Breast epithelium (tissue), 4 donors: ENCODE measurements at places on chromosomes 12 and 14. TPM values are rescaled to one million over a fixed set of nuclear protein-coding genes. Genes with fewer than 3 reads are reported as not detected.

Gene RILPL2
- 9.1 TPM for total RNA-seq

Gene IL22
- not detected for total RNA-seq

Gene SSTR1
- total RNA-seq = 0.29 TPM

Gene LHX5
- total RNA-seq = not detected

Gene SLC35F4
- total RNA-seq = not detected

Gene MLF2
- total RNA-seq = 168 TPM

Gene SLCO1A2
- total RNA-seq = 0.33 TPM

Gene PTPRQ
- 0.66 TPM for total RNA-seq

Gene CACNA2D4
- total RNA-seq = 3.3 TPM

DNA sequence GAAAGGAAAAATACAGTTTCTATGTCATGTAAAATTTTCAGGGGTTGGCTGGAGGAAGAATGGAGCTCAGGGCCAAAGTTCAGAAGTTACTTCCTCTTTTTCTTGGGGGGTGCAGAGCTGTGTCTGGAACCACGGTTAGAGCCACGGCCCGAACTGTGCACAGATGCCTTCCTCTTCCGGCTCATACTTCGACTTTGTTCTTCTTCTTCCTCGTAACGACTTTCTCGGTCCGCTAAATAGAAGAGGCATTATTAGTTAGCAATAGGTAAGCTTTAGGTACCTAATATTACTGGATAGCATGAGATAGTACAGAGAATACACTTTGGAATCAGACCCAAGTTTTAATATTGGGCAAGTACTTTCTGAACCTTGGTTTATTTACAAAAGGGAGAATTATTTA, 31.2 kb downstream of the SUPT16H start:
- no peak for DNase-seq

DNA sequence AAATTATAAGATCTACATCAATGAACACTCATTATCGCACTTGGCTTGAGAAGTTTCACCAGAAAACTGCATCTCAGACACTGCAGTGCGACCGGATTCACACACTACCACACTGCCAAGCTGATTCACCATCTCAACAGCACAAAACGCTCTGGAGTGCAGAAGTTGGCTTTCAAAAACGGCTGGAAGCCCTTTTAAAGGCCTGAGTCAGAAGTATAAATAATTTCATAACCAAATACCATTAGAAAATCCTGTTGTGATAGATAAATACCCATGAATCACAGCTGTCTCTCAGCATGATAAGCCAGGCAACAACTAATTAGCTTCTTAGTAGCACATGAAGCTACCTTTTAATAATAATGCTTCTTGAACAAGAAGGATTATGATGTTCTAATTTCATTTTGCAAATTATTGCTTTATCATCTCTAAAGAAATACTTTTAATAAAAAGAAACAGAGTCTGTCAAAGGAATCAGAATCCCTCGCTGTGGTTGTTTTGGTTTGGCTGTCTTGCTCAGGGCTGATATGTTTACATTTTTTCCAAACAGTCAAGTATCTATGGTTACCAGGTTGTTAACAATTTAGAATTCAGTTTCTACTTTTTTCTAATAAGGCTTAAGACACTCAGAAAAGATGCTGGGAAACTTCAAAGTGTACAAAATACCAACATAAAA, 51.2 kb downstream of the SLC2A13 start:
- no peak for DNase-seq

DNA sequence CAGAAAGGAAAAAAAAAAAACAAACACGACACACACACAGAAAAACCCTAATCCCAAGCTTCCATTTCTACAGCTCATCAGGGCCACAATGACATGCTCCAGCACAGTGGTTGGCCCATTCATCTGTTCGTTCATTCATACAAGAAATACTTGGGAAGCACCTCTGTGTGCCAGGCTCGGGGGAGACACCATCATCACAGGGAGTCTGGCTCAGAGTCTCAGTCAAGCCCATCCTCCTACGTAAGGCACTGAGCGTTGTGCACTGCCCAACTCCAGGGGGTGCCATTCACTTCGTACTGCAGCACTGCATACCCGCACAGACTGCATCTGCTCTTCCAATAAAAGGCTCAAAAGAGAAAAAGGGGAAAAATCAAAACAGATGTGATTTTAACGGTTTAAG, 15.3 kb downstream of the VPS37B start:
- DNase-seq = no peak

- no peak for DNase-seq
Measured at GRCh38 chr14:105482486-105483110, 4.1 kb upstream of the CRIP1 start.

DNA sequence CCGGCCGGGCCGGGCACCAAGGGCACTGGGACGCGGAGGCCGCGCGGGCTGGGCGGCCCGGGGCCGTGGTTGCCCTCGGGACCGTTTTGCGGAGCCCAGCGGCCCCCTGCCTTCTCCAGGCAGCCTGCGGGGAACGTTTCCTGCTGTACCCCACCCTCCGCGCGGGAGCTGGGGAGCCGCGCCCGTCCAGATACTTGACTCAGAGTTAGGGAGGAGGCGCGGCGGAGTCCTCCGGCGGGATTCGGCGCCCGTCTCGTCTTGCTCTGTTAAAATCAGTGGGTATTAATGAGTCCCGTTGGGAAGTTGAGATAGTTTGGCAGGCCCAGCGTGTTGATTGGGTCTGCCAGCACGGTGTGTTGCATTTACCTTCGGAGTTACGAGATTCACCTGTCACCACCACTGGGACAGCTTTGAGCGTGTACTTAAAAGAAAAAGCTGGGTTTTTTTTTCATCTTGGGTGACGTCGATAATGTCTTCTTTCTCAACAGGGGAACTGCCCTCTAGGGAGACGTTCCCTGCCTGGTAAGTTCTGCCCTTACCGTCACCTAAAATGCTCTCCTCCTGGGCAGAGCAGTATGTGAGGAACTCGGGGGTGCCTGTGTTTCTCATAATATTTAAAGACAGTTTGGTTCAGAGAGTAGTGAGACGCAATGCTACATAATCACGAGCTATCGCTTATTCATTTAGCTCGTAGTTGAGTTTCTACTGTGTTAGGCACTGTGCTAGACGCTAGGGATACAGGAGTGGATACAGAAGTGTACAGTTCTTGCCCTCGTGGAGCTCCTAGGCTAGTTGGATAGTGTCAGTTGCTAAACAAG, 596 bp downstream of the DLST start:
- no peak for DNase-seq

GRCh38 chr14:102729825-102730224, 47.4 kb upstream of the TRAF3 start:
- no peak for DNase-seq

- DNase-seq = no peak
Measured at GRCh38 chr12:69908203-69908602, 83.2 kb downstream of the MYRFL start.

- no peak for DNase-seq
Measured at GRCh38 chr14:52269982-52270381, 2.5 kb downstream of the PTGDR start.

DNA sequence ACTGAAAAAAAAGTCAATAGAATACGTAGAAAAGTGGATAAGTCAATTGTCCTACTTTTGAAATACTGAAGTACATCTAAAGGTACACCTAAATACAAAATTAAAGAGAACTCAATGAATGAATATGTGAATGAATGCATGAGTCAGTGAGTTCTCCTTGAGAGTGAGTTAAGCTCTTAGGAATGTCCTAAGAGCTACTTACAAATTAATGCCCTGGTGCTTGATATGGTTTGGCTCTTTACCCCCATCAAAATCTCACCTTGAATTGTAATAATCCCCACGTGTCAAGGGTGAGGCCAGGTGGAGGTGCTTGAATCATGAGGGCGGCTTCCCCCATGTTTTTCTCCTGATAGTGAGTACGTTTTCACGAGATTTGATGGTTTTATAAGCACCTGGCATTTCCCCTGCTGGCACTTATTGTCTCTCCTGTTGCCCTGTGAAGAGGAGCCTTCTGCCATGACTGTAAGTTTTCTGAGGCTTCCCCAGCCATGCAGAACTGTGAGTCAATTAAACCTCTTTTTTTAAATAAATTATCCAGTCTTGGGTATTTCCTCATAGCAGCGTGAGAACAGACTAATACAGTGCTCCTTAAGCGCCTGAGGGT, 192.2 kb upstream of the ARHGAP5 start:
- DNase-seq = no peak

- DNase-seq = no peak
Measured at GRCh38 chr14:52015411-52016030, 26.2 kb downstream of the RTRAF start.

DNA sequence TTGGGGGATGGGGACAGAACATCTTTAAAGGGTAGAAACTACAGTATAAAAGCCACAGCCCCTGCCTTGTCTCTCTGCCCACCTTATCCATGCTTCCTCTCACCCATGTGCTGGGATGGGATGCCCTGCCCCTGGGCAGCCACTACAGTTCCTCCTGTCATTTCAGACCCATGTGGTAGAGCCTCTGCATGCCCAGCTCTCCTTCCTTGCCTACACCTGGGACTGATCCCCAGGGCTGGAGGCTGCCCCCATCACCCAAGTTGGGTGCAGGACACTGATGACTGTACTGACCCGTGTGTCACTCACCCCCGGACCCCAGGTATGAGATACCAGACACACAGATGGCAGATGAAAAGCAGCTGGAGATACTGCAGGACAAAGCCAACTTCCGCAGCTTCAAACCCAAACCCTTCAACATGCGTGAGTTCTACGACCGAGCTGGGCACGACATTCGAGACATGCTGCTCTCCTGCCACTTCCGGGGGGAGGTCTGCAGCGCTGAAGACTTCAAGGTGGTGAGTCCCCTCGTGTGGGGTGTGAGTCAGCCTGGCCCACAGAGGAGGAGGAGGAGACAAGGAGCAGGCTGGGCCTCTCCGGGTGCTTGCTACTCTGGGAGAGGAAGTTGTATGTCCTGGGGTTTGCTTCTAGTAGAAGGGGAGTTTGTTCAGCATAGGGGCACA, 2.2 kb downstream of the ASIC1 start:
- no peak for DNase-seq

DNA sequence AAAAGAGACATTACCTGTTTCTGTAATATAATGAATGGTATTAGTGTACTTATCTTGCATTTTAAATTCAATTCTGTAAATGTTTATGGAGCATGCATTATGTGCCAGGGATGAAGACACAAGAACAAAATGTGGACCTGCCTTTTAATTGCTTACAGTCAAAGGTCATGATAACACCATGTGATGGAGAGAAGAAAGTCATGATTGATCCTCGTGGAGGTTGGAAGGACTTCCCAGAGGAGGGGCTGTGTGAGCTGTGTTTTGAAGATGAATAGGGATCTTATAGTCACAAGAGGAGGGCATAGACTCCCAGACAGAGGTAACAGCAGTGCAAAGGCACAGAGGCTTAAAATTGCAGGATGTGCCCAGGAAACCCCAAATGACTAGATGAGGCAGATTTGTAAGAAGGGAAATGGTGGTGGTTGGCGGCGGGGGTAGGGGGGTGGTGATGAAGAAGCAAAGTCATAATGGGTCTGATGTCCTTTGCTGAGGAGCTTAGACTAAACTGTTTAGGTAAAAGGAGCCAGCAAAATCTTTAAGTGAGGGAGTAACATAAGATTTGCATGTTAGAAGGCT, 151.5 kb downstream of the PRKCH start:
- no peak for DNase-seq

- no peak for DNase-seq
Measured at GRCh38 chr12:79067977-79068376, 203.4 kb downstream of the SYT1 start.

- no peak for DNase-seq
Measured at GRCh38 chr14:70836946-70837345, 27.6 kb upstream of the MAP3K9 start.

DNA sequence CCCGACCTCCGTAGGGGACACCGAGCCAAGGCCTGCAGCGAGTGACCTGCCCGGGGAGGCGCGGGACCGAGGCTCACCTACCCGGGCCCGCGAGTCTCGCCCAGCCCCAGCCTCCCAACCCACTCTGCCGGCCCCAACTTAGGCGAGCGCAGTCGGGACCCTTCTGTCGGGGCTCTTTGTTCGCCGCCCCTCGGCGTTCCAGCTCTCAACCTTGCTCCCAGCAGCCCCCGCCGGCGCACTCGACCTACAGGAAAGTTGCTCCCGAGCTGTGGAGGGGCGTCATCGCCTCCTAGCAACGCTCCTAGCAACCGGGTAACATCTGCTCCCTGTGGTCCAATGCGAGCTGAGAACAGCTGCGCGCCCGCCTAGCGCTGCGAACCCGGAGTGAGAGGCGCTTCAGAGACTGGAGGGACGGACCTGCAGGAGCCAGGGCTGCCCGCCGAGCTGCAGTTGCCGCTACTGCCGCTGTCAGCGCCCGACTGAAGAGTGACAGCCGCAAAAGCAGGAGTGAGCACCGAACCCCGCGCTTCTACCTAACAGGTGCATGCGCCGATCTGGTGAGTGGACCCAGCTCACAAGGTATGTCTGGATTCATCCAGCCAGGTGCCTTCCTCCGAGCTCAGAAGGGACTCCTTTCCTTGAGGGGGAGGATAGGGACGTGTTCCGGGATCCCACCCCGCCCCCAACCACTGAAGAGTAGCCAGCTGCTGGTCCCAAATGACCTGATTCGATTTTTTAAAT, 355.0 kb downstream of the SNAPC1 start:
- DNase-seq = peak; percentile 52

- DNase-seq = no peak
Measured at GRCh38 chr12:75471902-75472890, 8.4 kb upstream of the GLIPR1 start.

DNA sequence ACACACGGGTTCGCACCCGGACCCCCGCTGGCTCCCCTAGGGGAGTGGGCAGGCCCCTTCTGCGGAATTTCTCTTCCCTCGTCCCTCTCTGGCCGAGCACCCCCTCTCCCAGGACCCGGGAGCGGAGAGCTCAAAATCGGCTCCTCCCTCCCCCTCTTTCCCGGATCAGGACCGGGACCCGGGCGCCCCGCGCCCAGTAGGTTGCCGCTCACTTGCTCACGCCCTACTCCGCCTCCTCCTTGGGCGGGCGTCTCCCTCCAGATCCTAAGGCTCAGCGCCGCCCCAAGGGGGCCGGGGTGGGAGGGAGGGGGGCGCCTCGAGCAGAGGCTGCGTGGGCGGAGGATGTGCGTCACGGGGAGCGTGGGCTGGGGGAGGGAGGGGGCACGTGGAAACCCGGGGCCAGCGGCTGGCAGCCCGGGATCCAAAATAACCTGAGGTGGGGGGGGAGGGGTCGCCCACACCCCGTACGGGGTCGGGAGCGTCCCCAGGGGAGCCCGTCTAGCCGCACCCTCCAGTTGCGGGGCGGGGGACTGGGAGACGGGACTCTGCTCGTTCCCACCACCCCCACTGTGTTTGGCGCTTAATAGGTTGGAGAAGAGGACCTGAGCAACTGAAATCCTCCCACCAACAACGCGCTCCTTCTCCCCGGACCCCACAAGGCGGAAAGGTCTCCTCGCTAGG, 1.8 kb upstream of the NAB2 start:
- DNase-seq = peak; percentile 93

DNA sequence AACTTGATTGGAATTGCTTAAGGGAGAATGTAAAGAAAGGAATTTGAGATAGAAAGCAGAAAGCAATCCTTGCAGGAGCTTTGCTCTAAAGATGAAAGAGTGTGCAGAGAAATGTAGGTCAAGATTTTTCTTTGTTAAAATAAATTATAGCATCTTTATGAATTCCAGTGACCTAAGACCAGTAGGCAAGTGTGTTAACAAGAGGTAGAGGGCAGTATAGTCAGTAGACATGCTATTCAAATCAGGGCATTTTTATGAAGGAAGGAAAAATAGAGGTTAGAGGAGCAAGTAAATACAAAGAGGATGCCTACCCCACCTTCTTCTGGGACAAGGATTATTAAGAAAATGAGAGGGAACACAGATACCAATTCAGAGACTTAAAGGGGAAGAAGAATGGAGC, 148.5 kb downstream of the PLCZ1 start:
- DNase-seq = no peak

- DNase-seq = no peak
Measured at GRCh38 chr12:131407221-131408035, 303.5 kb upstream of the SFSWAP start.
